ENCODE measurements at places on chromosomes 3 and 15.
A peak's percentile ranks its signal among the peaks of the same experiment; 100 is the strongest.

GRCh38 chr3:194638991-194639605 lies 5.9 kb upstream of the TMEM44 start:
- DNase-seq = no peak

DNA sequence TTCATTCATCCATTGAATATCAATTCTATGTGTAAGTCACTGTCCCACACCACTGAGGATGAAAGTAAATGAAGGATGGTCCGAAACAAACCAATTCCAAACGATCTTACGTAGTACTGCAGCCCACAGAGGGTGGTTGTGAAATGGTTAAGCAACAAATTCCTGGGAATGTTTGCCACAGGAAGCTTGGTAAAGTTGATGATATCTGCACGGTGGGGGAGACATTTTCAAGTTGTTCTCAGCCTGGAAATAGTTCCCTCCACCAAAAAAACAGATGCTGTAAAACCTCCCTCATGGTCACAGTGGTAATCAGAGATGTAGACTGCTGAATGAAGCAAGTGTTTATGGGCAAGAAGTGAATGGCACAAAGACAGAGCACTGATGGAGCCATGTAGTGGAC lies 35.9 kb upstream of the BNC1 start:
- DNase-seq = no peak

GRCh38 chr3:11230125-11230524 lies 42.1 kb upstream of the ATG7 start:
- DNase-seq = no peak

GRCh38 chr3:23175341-23176083 lies 27.6 kb upstream of the UBE2E2 start:
- no peak for DNase-seq

- DNase-seq = no peak
These were observed 275.9 kb downstream of the ZIC4 start for GRCh38 chr3:147130461-147130860.

GRCh38 chr15:26844901-26845300 lies 22.0 kb upstream of the GABRA5 start:
- DNase-seq = no peak

GRCh38 chr15:31439328-31439727 lies 112.7 kb downstream of the KLF13 start:
- no peak for DNase-seq

DNA sequence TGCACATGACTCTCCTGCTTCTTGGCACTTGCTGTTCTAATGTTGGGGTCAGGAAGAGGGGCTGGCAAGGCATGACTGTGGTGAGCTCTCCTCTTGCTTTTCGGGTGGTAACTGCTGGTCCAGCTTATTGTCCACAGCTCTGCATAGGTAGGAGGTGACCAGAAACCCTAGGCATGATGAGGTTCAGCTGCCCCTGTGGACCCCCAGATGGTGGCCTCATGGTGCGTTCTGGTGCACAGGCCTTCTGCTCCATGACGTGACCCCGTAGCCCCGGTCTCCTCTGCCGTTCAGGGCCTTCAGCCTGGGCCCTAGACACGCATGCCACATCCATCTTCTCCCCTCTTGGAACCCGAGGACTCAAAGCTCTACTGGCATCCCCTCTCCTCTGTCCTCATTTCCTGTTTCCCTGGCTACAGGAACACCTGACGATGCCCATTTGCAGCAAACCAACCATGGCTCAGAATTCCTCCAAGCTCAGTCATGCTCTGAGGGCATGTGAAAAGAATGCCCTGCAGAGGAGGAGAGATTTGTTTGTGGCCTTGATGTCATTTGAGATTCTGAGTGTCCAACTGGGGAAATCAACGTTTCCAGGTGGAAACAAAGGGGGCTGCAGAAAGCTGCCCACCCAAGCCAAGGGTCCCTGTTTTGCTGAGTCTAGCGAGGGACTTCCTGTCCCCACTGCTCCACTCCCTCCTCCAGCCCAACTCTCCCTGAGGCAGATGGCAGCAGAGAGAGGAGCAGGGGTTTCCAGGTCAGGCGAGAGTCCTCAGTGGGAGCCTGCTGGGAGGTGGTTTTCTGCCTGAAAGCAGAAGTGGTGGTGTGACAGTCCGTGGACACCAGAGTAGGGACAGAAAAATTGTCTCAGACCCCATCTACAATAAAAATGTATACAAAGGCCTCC lies 198.7 kb upstream of the LYSMD4 start:
- DNase-seq = no peak

DNA sequence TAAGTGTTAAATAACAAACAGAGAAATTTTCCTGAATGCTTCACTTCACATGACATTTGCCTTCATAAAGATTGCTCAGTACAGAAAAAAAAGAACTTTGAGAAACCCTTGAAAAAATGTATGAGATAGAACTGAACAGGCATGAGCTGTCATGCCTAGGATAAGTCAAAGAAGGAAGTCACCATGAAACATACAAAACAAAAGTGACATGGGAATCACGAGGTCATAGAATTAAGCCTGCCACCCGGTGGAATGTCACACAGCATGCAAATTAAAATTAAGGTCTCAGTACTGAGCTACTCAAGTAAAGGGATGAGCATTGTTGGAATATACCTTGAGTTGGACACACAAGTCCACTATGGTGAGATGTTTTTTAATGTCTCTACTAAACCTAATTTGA lies 652.5 kb upstream of the NECTIN3 start:
- DNase-seq = no peak

DNA sequence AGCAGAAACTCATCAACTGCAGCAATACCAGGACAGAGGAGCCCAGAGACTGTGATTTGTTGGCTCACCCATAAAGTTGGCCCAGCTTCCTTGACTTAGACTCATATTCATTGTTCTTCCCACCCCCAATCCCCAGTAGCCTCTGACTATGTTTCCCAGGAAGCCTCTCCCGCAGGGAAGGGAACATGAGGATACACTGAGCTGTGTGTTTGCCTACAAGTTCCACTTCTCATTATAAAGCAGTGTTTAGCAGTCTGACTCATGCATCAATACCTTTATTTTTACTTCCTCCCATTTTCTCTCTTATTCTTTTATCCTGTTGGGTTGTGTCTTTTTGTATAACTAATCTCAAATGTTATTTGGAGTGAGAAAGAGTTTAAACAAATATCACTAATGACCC lies 111.6 kb upstream of the PHLDB2 start:
- DNase-seq = no peak

- DNase-seq = no peak
These were observed 68.6 kb downstream of the VGLL4 start for GRCh38 chr3:11574981-11575669.

DNA sequence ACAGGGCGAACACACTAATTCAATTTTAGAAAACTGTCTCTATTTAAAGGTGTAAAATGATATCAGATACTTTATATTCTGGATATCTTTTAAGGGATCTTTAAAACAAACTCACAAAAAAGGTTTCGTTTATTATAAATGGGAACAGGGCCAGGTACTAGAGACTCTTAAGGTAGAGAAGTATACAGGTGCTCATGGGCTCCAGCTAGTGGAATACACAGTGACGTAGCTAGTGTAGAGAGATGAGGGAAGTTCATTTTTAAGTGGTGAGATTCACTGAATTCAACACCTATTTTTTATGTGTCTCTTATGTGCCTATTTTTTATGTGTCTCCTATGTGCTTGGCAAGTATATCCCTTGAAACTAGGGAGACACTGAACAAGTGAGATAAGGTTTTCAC lies 132.7 kb upstream of the FAM3D start:
- DNase-seq = no peak

DNA sequence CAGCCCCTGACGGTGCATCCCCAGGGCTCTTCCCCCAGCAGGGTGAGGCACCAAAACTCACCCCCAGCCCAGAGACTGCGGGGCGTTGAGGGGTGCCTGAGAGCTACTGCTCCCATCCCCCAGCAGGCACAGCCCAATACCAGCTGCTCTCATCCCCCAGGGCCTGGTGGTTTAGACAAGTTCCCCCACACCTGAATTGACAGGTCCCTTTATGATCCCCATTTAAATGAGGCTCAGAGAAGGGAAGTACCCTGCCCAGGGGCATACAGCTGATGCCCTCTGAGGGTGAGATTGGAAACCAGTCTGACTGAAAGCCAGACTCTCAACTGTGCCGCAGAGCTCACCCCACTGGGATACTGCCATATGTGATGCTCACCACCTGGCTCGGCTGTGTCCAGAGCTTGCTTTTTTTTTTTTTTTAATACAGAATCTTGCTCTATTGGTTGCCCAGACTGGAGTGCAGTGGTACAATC lies 20.1 kb downstream of the DUSP7 start:
- no peak for DNase-seq

DNA sequence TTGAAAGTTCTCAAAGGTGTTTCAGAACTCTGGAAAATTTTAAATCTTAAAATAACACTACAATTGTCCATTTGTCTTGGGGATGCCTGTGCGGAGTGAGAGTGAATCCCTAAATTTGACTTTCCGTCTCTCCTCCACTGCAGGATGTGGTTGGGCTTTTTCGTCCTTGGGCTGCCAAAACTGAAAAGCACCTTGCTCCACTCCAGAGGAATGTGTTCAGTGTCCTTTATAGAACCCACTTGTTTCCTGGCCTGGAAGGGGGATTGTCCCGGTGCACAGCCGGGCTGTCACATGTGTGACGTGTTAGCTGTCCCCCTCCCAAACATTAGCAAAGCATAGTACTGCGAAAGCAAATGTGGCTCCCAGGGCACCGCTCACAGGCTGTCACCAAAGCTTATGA lies 69.6 kb upstream of the ATP10A start:
- DNase-seq = no peak

DNA sequence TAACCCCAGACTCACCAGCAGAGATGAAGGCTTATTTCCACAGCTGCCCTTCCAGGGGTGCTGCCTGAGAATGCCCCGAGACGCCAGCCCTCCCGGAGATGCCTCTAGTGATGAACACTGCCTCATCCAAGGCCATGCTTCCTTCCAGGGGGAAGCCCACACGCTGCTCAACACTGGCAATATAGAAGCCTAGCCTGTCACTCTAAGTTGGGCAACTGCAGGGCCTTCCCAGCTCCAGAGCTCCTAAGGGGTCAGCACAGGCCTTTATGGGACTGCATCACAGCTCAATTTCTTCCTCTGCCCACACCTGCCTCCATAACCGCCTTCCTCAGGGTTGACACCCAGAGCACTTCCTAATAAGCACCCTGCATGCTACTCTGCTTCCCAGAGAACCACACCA lies 217.7 kb downstream of the ABHD5 start:
- DNase-seq = no peak

GRCh38 chr3:179100652-179101051 lies 29.0 kb upstream of the ZMAT3 start:
- no peak for DNase-seq

GRCh38 chr3:66203275-66203674 lies 17.5 kb upstream of the SLC25A26 start:
- DNase-seq = no peak

- no peak for DNase-seq
These were observed 890.5 kb downstream of the TUSC7 start for GRCh38 chr3:117600112-117600511.

DNA sequence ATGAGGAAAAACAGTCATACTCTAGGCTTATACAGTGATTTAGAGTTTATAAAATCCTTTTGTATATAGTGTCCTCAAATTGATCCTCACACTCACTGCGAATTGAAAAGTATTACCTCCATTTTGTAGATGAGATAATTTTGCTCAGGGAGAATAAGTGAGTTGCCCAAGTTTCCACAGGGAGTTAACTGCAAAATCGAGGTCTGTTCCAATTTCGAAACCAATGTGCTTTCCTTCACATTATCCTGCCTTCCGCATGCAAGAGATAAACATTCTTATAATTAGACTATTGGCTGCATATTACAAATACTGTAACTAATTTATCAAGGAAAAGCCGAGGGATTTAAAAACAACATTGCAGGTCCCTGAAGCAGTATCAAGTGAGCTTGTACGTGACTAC lies 667.0 kb downstream of the SQOR start:
- no peak for DNase-seq

DNA sequence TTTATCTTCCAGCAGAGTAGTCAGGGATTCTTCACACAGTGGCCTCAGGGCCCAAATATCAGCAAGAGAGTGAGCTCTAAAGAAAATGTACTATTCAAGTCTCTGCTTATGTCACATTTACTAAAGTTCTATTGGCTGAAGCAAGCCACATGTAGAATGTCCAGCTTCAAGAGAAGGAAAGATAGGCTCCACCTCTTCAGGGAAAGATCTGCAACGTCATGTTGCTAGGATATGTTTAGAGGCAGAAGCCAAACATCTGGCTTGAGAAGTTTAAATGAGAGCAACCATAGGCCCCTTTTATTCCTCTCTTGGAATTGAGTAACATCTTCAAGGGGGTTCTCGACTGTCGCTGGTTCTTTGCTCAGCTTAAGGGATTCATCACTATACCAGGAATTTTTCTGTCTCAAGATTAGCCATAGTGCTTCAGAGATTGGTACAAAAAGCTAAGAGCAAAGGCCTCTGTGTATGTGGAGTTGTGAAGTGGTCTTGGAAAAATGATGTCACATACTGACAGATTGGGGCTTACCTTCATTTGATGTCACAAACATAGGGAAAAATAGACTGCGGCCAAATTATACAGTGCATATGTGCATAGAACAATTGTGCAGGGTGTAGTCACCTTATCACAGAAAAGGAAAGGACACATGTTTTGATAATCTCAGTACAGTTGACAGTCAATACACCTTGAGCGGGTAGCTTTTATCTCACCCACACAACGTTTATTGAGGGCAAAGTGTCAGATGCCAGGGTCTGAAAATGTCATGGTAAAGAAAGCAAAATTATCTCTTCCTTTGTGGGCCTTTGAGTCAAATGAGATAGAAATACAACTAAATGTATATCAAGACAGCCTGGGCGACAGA lies 11.3 kb upstream of the THRB start:
- DNase-seq = no peak

GRCh38 chr15:48796521-48796920 lies 14.3 kb downstream of the CEP152 start:
- DNase-seq = no peak

- DNase-seq = no peak
These were observed 76.0 kb downstream of the ETFA start for GRCh38 chr15:76235186-76235826.

GRCh38 chr3:128310286-128311058 lies 156.2 kb downstream of the DNAJB8 start:
- no peak for DNase-seq

DNA sequence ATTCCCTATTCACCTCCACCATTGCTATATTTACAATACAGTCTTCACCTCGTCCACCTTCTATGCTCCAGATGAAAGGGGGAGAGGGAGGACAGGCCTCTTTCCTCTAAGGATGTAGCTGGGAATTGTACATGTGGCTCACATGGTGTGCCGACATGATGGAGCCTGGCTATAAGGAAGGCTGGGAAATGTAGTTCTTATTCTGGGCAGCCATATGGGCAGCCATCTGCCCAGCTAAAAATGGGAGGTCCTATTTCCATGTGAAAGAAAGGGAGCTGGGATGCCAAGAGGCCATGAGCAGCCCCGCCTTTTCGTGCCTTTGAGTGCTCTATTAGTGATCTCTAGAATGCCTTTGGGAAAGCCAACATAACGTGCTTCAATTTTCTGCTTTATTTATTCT lies 27.1 kb upstream of the MGLL start:
- DNase-seq = no peak

GRCh38 chr3:49839193-49839809 lies 17.1 kb downstream of the TRAIP start:
- DNase-seq = peak; percentile 86

Measured in Right ventricle myocardium superior (tissue), 1 donor.